GM12892 (cell line): ENCODE measurements at places on chromosomes 7 and 10.

DNA sequence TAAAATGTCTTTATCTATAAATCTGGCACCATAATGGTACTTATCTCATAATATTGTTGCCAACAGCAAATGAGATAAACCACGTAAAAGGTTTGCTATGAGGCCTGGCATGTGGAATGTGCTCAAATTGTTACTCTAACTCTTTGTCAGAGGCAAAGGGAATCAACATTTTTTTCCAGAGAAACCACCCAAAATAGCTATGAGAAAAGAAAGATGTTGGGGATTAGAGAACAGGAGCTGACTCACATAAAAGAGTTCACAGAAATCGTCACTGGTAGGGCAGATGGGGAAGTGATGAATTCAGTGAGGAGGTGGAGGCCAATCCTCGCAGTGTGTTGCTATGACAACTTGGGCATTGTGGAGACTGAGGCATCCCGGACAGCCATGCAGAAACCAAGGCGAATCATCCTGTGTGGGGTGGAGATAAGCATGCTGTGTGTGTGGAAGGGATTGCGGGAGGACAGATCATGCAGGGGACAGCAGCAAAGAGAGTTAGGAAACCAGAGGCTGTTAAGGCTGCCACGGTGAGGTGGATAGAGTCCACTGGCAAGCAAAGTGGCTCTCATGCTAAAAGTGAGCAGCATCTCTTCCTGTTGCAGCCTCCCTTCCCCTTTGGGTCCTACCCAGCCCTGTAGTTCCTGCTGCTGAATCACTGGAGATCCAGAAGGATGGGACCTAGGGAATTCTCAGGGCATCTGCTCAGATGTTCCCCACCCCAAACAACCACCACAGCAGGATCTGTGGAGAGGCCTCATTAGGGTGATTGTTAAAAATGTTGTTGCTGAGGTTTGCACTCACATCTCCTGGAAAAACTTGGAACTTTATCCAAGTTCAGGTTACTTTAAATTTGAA is 103.9 kb downstream of the CUBN start:
- no peak for DNase-seq

- DNase-seq = peak; percentile 69
These were observed 10.8 kb upstream of the PYROXD2 start for GRCh38 chr10:98425511-98426352.

DNA sequence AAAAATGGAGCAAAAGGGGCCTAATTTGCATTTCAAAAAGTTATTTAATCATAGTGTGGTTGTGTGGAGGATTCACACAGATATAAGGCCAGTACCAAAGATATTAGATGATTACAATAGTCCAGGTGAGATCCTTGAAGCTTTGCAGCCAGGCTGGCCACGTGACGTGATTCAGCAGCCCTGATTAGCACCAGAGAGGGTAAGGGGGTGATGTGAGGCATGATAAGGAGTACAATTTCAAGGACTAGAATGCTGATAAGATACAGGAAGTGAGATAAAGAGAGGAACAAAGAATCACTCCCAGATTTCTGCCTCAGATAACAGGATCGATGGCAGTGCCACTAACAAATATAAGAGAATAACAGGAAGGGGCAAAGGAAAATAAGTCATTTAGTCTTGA is 108.4 kb upstream of the PALS2 start:
- no peak for DNase-seq

GRCh38 chr7:158157460-158157859 is 430.2 kb downstream of the PTPRN2 start:
- DNase-seq = no peak

GRCh38 chr7:28646376-28647075 is 234.2 kb downstream of the CREB5 start:
- no peak for DNase-seq

DNA sequence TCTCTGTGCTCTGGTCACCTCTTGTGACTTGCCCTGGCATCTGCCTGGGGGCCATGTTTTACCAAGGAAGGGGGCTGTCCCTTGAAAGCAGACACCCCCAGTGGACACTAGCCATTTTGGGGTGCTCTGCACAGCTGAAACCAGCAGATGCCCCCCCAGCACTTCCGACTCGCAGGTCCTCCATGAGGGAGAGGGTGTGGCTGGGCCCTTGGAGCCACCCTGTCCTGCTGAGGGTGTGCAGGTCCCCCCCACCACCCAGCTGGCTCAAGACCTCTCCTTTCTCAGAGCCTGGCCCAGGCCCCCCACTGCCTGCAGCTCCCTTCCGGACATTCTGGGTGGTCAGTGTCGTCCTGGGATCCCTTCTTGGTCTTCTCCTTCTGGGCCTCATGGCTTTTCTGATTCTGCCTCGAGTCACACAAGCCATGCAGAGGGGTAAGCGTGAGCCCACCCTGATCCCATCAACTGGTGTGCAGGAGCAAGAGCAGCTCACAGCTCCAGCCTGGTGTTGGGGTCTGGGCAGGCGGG is 12.3 kb downstream of the SCART1 start:
- DNase-seq = no peak

DNA sequence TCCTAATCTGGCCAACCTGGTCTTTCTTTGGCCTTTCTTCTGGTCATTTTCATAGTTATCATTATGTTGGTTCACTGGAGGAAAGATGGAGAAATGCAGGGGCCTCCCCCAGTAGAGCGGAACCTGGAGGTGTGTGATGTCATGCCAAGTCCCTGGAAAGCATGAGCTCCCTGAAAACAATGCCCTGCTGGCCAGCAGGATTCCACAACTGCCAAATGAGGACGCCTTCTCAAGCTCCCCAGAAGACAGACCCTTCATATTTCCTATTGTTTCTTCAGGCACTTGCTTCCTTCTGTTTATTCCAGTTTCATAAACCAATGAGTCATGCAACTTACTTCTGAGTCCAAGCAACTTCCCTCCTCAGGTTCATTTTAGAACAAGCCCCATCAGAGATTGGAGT is 339.0 kb downstream of the GATA3 start:
- DNase-seq = no peak

GRCh38 chr10:12972146-12972545 is 29.4 kb downstream of the CCDC3 start:
- no peak for DNase-seq

GRCh38 chr10:123480845-123481244 is 185.3 kb upstream of the GPR26 start:
- DNase-seq = peak; percentile 40

- DNase-seq = no peak
These were observed 807.5 kb upstream of the SORCS1 start for GRCh38 chr10:107971973-107972372.

DNA sequence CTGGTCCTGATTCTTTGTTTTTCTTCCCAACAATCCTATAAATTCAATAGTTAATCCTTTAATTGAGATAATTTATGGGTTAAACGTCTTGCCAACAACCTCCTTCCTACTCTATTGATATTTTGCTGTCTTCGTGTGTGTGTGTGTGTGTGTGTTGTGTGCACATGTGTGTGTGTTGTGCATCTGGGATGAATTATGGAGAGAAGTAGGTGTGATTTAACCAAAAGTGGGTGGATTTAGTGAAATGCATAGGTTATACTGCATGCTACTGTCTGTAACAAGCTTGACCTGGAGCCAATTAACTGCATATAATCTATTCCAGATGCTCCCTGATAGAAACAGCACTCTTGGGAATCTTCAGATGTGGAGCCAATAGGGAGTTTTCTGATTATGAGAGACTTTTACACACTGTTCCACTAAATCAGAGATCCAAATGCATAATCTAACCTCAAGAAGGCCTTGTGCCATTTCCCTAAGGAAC is 61.2 kb downstream of the SEMA3D start:
- no peak for DNase-seq

GRCh38 chr10:48495282-48496045 is 109.4 kb downstream of the ARHGAP22 start:
- no peak for DNase-seq

DNA sequence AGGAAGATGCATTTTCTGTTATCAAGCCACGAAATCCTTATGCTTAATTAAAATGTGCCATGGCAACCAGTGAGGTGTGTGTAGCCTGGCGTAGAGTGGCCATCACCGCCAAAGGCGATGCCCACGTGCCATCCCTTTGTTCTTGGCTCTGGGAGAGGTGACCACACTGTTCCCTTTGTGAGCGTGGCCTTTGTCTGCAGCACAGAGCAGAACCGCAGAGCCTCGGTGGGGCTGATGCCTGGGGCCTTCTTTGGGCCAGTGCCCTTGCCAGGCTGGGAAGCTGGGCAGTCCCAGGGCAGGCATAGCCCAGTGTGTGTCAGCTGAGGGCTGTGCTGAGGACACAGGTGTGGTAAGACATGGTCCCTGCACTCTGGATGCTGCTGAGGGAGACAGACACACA is 48.3 kb downstream of the BUB3 start:
- DNase-seq = no peak

DNA sequence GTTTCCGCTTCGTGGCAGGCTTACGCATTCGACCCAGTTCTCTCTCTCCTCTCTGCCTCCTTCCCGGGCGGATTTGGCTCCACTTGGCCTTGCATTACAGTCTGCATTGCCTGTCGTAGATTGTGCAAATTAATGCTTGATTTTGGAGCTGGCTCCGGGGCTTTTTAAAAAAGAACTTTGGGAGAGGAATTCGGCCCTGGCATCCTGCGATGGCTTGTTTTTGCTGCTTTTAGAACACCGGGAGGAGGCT is 767 bp downstream of the EIF4EBP2 start:
- no peak for DNase-seq

GRCh38 chr10:27948186-27948585 is 50.7 kb downstream of the ODAD2 start:
- no peak for DNase-seq

DNA sequence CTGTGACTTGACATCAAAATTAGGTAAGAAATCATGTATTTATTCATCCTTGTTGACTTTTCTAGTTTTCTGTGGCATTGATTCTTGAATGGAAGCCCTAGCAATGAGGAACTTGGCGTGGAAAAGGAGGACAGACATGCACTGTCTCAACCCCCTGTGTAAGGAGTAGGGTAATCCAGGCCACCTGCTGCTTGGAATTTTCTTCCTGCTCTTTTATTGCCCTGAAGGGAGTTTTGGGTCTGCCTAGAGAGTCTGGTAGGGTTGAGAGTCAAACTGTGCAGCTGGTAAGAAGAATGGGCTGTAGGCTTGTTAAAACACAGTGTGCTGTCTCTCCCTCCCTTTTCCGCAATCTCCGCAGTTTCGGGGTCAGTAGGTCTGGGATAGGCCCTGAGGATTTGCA is 19.7 kb downstream of the ZNF32 start:
- DNase-seq = no peak

DNA sequence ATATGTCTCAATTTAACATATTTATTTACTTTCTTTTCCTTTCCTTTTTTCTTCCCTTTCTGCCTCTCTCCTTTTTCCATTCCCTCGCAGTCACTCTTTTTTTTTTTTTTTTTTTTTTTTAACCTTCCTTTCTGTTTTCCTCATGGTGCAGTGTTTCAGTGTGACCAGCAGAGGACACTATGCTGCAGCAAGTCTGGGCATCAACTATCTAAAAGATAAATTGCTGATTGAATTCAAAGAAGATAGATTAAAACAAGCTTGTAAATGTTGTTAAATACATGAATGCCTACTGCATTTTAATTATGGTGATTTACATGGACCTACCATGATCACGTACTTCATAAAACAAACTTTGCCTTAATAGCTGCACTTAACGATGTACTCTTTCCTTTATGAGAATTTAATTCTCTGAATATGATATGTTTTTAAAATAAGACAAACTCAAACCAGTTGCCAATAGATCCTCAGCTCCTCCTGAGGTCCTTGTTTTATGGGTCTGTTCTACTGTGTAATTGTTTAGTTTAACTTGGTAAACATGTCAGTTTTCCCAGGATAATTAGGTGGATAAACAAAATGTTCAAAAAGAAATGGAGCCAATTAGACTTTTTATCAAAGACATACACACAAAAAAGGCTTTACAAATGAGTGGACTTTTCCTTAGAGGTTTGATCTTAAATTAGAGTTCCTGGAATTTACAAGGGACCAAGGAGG is 101.0 kb upstream of the AGR3 start:
- DNase-seq = no peak

GRCh38 chr10:60757420-60757895 is 20.8 kb upstream of the CDK1 start:
- no peak for DNase-seq

GRCh38 chr7:20793694-20794394 is 7.2 kb upstream of the SP8 start:
- DNase-seq = no peak

GRCh38 chr10:129707406-129708388 is 240.7 kb downstream of the MGMT start:
- no peak for DNase-seq

DNA sequence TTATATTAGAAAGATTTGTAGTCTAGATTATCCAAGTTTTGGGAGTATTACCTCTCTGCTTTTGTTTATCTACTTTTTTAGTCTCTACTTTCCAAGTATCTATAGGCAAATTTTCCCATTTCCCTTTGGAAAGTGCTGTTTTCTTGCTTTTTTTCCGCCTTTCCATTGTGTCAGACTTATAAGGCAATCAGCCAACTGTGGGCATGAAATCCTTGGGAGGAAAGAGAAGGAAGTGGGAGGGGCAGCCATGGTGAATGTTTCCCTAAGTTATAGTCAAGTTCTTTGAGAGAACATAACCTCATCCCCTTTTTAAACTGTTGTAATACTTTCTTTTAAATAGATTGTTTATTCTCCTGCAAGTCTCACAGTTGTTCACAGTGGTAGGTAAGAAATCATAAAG is 52.6 kb downstream of the PTEN start:
- no peak for DNase-seq

- DNase-seq = no peak
These were observed 74.1 kb downstream of the LRRTM3 start for GRCh38 chr10:66999762-67000545.

DNA sequence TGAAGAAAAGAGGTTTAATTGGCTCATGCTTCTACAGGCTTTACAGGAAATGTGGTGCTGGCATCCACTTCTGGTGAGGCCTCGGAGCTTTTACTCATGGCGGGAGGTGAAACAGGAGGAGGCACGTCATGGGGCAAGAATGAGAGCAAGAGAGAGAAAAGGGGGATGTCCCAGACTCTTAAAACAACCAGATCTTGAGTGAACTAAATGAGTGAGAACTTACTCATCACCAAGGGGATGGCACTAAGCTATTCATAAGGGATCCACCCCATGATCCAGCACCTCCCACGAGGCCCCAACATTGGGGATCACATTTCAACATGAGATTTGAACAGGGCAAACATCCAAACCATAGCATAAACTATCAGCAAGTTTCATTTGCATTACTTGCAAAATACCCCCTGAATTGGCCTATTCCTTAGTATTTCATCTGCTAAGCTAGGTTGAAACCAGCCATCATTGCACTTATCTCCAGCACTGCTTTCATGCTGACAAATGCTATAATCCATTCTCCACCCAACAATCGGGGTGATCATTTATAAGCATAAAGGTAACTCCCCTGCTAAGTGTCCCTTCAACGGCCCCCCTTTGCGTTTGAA is 179.0 kb downstream of the NOC3L start:
- no peak for DNase-seq

- no peak for DNase-seq
These were observed 85.5 kb upstream of the GDF10 start for GRCh38 chr10:47214520-47214919.

- no peak for DNase-seq
These were observed 184.5 kb upstream of the CXCL12 start for GRCh38 chr10:44569193-44570091.
